ENCODE measurements at places on chromosomes 16 and 17. TPM values are rescaled to one million over a fixed set of nuclear protein-coding genes. Genes with fewer than 3 reads are reported as not detected.

- DNase-seq: no peak
Measured at GRCh38 chr16:75497558-75497957, 2.3 kb upstream of the CHST6 start.

The EIF3CL gene
- 265 TPM for total RNA-seq

The LLGL2 gene
- total RNA-seq: 114 TPM

GRCh38 chr16:50252082-50252611 is 14.2 kb upstream of the ADCY7 start:
- no peak for DNase-seq

DNA sequence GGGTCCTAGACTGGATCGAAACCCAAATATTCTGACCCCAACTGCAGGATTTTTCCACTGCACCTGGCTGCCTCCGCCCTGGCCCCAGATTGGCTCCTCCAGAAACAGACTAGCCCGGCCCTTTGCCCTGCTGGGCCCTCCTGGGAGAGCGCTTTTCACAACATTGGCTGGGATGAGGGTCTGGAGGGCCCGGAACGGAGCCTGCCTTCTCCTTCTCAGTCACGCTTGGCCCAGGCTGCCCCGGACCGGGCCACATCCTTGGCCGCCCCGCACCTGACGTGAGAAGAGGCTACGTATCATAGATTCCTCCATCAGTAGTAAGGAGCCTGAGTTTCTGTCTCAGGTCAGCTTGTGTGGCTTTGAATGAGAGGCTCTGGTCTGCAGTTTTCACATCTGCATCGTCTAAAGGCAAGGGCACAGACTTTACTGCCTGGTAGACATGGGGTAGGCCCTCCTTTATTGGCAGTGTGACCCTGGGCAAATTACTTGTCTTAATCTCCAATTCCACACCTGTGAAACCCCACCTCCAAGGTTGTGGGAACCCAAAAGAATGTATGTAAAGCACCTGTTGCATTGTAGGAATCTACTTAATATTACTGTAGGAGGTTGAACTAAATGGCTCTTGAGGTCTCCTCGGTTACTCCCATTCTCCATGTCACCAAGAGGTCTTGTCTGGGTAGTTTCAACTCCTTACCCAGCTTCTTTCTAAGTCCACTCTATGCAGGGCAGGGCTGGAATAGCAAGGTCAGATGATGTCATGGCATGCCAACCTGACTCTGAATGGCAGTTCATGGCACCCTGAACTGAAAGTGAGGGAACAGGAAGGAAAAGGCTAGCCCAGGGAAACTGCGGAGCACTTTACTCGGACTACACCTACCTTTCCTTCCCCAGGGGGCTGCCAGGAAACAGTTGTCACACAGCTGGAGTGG is 661 bp downstream of the LRRC3C start:
- DNase-seq: peak; percentile 78

DNA sequence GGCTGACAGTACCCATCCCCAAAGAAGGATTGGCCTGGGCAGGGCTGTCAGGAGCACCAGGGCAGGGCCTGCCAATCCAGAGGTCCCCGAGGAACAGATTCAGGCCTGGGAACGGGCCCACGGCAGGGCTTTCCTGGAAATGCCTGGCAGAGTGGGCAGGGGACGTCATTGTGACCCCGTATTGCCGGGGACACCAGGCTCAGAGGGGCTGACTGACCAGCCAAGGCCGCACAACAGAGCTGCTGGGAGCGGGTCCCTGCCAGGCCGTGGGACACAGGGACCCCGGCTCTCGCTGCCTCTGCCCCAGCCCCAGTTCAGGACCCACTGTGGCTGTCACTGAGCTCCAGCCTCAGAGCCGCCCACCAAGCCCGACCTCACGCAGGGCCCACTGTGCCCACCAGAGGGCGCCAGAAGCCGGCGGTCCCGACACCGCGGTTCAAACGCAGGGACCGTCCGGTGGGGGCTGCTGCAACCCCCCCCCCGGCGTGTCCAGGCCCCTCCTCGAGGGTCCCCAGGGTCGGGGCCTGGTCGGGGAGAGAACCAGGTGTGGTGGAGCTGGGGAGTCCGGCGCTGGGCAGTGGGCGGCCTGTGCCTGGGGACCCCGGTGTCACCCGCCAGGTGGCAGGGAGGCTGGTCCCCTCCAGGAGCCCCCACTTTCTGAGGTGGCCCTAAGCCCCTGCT is 15.2 kb upstream of the SSTR5 start:
- DNase-seq: no peak

The NPIPA5 gene
- 21.6 TPM for total RNA-seq

The SCNN1B gene
- 69.3 TPM for total RNA-seq

The TLCD2 gene
- 4.6 TPM for total RNA-seq

- peak; percentile 92 for DNase-seq
Measured at GRCh38 chr16:17404941-17405689, 65.6 kb downstream of the XYLT1 start.

The UNC45B gene
- total RNA-seq: not detected

DNA sequence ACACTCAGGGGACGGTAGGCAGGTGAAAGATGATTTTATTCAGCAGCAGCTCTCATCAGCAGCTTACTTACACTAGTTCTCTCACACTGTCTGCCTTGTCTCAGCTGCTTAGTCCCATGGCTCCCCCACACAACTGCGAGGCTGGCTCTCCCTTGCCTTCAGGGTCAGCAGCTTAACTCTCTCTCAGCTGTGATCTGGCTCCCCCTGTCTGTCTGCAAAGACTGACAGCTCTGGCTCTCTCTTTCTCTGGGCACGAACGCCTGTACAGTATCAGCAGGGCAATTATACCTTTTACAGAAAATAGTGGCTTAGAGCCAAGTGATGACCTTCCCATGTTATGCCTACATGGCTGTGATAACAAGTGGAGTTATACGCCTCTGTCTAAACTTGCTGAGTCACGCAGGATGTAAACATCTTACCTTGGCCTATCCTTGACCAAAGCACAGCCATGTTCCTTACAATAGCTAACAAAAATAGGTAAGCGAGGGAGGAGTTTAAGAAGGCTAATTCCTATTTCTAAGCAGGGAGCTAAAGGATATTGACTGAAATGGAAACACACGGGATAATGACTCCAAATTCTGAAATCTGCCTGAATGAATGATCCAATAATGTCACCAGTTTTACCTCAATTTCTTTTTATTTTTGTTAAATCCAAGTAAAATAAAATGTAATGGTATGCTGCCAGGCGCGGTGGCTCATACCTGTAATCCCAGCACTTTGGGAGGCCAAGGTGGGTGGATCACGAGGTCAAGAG is 1.1 kb upstream of the NDUFAB1 start:
- no peak for DNase-seq

DNA sequence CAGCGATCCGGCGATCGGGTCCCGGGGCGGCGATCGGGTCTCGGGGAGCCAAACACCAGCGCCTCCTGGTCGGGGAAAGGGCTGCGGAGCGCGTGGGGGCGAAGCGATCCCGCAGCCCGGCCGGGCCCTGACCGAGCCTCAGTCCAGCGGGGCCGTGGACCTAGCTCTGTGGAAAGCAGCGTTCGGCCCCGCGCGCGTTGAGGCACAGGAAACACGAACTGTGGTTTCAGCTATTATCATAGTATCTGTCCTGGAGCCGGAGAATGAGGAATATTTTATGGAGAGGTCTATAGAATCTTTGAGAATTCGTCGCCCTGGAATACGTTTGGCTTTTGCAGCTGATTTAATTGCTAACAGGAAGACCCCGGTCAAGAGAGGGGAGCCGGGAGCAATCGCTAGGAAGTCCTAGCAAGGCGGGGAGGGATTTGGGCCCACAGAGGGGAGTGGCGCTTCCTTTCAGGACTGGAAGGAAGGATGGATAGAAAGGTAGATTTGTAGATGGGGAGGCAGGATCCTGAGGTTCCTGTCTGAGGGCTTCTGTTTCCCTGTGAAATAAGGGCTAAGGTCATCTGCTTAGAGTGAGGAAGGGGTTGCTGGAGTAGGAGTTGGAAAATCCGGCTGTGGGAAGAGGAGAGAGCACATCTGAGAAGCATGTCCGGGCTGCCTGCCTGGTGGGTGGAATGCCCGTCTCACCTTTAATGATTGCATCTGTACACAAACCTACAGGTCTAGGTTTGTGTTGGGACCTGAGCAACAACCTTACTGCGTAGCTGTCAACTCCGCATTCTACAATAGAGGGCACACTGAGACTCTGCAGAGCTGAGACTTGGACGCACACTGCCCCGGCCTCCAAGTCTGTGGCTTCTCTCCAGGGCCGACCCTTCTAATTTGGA is 770 bp downstream of the CCNF start:
- peak; percentile 56 for DNase-seq

- DNase-seq: no peak
Measured at GRCh38 chr16:81467815-81468214, 23.2 kb downstream of the CMIP start.

The CBLN1 gene
- total RNA-seq: not detected

- DNase-seq: no peak
Measured at GRCh38 chr17:69815406-69815805, 259.6 kb upstream of the KCNJ16 start.

The GINS2 gene
- total RNA-seq: 1.8 TPM

- no peak for DNase-seq
Measured at GRCh38 chr17:27982688-27983087, 59.8 kb upstream of the NLK start.

DNA sequence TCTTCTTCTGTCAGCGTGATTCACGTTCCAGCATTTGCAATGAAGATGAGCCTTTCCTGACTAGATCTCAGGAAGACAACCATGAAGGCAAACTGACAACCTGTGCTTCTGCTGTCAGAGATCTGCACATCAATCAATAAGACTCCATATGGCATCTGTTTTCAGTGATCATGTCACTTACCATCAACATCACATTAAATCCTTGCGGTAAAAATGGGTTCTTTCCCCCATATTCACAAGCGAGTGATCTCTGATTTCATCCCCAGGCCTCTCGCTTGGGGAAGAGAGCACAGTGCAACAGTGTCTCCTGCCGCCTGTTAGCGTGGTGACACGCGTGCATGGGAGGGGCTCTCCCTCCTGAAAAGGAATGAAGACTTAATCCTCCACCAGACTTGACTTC is 11.1 kb downstream of the NACA2 start:
- no peak for DNase-seq

The CBX8 gene
- total RNA-seq: 2.3 TPM

GRCh38 chr16:55613613-55614335 is 42.0 kb upstream of the SLC6A2 start:
- DNase-seq: no peak

DNA sequence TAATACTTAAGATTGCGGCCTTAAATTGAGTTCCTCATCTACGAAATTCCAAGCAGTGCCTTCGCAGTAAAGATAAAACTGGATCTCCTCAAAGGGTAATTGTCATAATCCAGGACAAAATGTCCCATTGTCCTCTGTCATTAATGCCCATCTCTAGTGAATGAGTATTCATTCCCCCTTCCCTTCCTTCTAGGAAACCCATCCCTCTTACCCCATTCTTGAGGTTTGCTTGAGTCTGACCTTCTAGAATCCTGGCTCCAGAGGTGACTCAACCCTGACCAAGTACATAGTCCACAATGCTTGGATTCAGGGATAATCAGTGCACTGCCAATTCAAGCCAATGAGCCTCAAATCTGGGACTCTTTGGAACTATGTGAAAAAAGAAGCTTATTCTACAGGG is 47.0 kb upstream of the MAF start:
- DNase-seq: no peak

The DHRS13 gene
- total RNA-seq: 24.4 TPM

GRCh38 chr16:965036-965395 is 5.8 kb downstream of the LMF1 start:
- DNase-seq: peak; percentile 73

- DNase-seq: no peak
Measured at GRCh38 chr16:35792516-35793285, 2333.3 kb downstream of the TP53TG3F start.

- no peak for DNase-seq
Measured at GRCh38 chr17:13067629-13068303, 49.9 kb upstream of the ELAC2 start.
